NCI-H226 (cell line): ENCODE measurements at places on chromosomes 2 and 18.

- no peak for DNase-seq
Observed at GRCh38 chr2:39215545-39215944, 28.2 kb downstream of the CDKL4 start.

- no peak for DNase-seq
Observed at GRCh38 chr2:9937968-9938367, 13.5 kb upstream of the GRHL1 start.

- no peak for DNase-seq
Observed at GRCh38 chr2:95261602-95262001, 12.6 kb upstream of the PROM2 start.

GRCh38 chr2:215455958-215456357 is 20.1 kb upstream of the FN1 start:
- no peak for DNase-seq

DNA sequence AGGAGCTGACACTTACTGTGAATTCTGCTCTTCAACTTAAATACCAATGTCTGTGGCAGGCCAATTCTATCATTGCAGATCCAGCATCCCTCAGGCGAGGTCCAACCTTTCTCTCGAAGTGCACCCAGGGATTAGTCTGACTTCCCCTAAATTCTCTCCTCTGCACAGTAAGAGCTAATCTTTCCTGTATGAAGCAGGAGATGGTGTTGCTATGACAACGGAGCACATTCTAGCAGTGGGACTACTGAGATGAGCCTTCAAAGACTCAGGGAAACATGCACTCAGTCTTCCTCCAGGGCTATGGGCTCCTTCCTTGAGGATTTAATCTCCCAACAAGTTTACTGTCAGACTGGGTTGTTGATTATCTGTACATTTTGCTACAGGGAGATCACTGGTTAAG is 176.3 kb downstream of the NOL4 start:
- no peak for DNase-seq

- no peak for DNase-seq
Observed at GRCh38 chr2:100627330-100628300, 64.8 kb downstream of the PDCL3 start.

DNA sequence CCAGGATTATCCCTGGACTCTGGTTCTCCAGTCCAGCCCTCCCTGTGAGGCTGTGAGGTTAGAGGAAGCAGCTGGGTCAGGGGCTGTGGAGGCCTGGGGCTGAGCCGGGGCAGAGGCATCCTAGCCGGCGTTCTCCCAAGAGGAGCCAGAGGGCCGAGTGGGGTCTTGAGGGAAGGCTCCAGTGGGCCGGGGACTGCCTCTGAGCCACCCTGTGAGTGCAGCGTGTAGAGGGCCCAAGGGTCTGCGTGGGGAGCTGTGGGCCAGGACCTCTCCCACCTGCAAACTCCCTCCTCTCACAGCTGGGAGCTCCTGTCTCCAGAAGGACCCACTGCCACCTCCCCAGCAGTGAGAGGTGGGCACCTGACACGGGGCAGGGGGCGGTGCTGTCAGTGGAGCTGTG is 41.0 kb downstream of the GLI2 start:
- no peak for DNase-seq

GRCh38 chr18:2617401-2617998 is 38.0 kb upstream of the SMCHD1 start:
- no peak for DNase-seq

DNA sequence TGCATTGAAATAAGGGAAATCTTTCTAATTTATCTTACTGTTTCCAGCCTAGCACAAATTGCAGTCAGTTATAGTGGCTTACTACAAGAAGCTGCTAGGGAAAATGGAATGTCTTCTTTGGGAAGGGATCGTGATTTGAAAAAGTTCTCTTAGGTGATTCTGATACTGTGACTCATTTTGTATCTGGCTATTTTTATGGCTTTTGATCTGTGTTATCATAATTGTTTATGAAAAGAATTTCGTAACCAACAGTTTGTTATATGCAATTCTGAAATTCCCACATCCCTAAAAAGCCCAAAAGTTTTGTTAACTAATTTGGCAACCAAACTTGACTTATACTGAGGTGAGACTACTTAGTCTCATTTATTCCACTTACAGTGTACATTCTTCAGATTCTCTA is 12.4 kb downstream of the PTPN4 start:
- DNase-seq, result peak; percentile 15

- no peak for DNase-seq
Observed at GRCh38 chr2:149001496-149001895, 37.0 kb upstream of the LYPD6B start.

DNA sequence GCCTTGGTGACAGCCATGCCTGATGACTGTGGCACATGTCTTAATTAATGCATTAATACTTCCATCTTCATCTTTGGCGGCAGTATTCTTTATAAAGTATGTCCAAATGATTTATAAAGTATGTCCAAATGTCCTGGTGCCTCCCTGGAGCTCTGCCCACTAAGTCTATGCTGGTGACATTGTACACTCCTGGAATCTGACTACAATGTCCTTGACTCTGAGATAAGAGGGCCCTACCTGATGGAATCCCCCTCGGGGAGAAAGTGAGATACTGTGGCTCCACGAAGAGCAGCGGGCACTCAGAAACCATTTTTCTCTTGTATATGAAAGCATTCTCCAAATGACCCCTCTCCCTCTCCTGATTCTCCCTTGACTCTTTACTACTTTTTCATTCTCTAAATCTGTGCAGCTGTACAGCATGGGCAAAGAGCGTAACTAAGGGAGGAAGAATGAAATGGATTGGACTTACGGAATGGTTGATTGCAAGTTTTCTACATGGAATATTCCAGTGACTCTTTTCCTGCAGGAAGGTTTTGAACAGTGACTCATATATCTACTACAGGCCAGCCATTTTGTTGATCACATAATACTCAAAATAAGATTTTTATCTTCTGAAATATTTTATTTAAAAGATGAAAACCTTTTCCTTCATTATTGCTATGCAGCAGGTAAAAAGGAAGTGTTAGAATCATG is 17.3 kb downstream of the RAB12 start:
- no peak for DNase-seq

GRCh38 chr2:230471074-230471473 is 55.1 kb downstream of the SP100 start:
- no peak for DNase-seq

DNA sequence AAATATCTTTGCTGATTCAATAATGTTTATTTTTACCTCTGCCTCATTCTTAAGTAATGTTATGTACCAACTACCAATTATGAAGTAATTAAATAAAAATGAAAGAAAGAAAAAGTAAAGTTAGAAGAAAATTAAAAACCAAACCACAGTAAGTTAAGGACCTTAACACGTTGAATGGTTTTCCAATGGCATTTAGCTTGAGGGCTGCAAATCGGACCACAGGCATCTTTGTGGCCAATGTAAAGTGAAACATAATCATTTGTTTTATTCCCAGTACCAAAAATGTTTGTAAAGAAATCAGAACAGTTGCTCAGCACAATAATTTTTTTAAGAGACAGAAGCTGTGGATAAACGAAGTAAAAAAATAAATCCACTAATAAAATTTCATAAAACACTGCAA is 1455.5 kb upstream of the ZEB2 start:
- no peak for DNase-seq

DNA sequence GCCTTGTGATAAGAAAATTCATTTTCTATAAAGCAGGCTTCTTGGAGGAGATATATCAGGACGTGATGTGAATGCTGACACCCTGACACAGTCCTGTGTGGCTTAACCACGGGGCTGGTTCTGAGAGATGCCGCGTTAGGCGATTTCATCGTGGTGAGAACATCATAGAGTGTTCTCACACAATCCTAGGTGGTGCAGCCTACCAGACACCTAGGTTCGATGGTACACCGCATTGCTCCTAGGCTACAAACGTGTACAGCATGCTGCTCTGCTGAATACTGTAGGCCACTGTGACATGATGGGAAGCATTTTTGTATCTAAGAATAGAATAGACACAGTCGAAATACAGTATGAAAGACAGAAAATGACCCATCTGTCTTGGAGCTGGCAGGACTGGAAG is 82.5 kb downstream of the TNFRSF11A start:
- no peak for DNase-seq

DNA sequence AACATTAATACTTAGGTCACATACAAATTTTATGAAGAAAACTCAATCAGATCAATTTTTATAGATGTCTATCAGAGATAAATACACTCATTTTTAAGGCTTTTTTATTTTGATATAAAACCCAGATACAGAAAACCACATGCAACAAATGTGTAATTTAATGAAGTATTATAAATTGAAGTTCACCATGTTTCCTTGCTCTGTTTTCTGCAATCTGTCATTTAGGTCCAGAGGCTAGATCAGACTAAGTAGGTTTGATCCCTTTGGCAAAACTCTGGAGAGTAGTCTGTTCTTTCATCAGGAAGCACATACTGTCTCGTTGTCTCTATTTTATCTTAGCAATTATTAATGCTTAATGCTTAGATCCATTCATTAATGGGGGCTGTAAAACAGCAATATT is 841.6 kb downstream of the MBD2 start:
- no peak for DNase-seq

DNA sequence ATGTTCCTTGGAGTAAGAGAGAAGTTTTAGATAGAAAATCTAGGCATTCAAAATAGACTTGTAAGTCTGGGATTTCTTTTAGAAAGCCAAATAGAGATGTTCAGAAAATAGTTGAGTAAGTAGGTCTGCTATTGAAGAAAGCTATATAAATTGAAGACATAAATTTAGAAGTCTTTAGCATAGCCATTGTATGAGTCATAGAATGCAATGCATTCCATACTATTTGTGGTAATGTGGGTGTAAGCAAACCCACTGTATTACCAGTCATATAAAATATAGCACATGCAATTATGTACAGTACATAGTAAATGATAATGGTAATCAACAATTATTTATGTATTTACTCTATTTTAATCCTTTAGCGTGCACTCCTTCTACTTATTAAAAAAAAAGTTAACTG is 14.1 kb downstream of the MC4R start:
- peak; percentile 6 for DNase-seq
